Activated T-cell treated with anti-CD3 and anti-CD28 coated beads, Interleukin-2, amount 50 U/mL, for 24 hours (primary cell): ENCODE measurements at places on chromosomes 6 and 20.

- H3K36me3 ChIP-seq = no peaks in the 10 kb centered on the region
- H3K4me3 ChIP-seq = peak overlapping the region; percentile 59
- peaks cover 32% of the 10 kb centered on the region for H3K27me3 ChIP-seq
- peaks cover 13% of the 10 kb centered on the region for H3K4me1 ChIP-seq
Observed at GRCh38 chr6:41428996-41429421, 93.6 kb downstream of the NCR2 start.

GRCh38 chr6:70241031-70241430 lies 61.9 kb downstream of the COL9A1 start:
- no peaks in the 10 kb centered on the region for H3K36me3 ChIP-seq
- no peak overlapping the region for H3K27ac ChIP-seq
- H3K27me3 ChIP-seq = peaks cover 10% of the 10 kb centered on the region
- DNase-seq = no peak

- peak overlapping the region; percentile 13 for H3K27ac ChIP-seq
- DNase-seq = no peak
- no peak overlapping the region for H3K4me3 ChIP-seq
- peaks cover 94% of the 10 kb centered on the region for H3K36me3 ChIP-seq
- no peaks in the 10 kb centered on the region for H3K27me3 ChIP-seq
Observed at GRCh38 chr20:48651271-48651670, 176.5 kb downstream of the PREX1 start.

GRCh38 chr20:37901654-37902503 lies 1.0 kb upstream of the VSTM2L start:
- H3K27ac ChIP-seq = no peak overlapping the region
- H3K4me3 ChIP-seq = no peak overlapping the region
- H3K27me3 ChIP-seq = peaks cover 71% of the 10 kb centered on the region
- H3K36me3 ChIP-seq = no peaks in the 10 kb centered on the region

DNA sequence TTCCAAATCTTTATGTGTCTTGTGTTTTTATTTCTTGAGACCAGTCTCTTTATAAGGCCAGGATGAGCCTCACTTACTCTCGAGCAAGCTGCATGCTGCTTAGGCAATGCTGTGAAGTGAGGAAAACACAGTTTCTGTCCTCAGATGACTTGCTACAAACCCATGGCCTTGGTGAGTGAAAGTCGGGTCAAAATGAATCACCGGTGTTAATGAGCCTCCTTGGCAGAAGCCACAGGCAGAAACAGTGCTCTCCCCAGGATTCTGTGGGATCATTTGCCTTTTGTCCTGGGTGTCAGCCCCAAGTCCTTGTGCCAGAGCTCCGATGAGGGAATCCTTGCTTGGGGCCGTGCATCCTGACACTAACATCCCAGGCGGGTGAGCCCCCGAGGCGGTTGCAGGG lies 482.5 kb downstream of the QKI start:
- no peaks in the 10 kb centered on the region for H3K4me1 ChIP-seq
- peaks cover 3% of the 10 kb centered on the region for H3K27me3 ChIP-seq
- H3K36me3 ChIP-seq = no peaks in the 10 kb centered on the region
- no peak overlapping the region for H3K4me3 ChIP-seq
- no peak overlapping the region for H3K27ac ChIP-seq

DNA sequence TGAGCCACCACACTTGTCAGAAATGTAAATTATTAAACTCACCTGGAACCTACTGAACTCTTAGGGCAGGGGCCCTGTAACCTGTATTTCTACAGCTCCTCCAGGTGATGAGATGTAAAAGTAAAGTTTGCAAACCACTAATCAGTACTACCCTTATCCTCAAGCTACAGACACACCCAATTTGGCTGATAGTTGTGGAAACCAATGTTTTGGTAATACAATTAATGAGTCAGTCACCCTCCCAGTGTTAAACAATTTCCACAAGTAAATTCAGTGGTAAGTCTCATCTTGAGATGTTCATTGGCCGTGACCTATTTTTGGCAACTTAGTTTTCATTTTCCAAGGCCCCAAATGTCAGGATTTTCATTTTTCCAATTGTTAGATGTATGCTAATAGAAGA lies 29.6 kb downstream of the GCNT2 start:
- no peak overlapping the region for H3K4me3 ChIP-seq
- no peaks in the 10 kb centered on the region for H3K36me3 ChIP-seq
- H3K27me3 ChIP-seq = no peaks in the 10 kb centered on the region
- no peak overlapping the region for H3K27ac ChIP-seq
- H3K4me1 ChIP-seq = no peaks in the 10 kb centered on the region

DNA sequence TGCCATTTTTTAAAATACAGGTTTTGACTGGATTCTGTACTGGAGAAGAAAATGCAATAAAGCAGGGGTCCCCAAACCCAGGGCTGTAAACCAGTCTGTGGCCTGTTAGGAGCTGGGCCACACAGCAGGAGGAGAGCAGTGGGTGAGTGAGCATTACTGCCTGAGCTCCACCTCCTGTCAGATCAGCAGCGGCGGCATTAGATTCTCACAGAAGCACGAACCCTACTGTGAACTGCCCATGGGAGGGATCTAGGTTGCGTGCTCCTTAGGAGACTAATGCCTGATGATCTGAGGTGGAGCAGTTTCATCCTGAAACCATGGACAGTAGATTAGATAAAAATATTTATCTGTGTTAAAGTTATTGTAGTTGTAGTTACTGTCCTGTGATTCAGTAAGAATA lies 21.1 kb upstream of the FBXO9 start:
- peaks cover 24% of the 10 kb centered on the region for H3K36me3 ChIP-seq
- peaks cover 18% of the 10 kb centered on the region for H3K4me1 ChIP-seq
- no peak overlapping the region for H3K27ac ChIP-seq

DNA sequence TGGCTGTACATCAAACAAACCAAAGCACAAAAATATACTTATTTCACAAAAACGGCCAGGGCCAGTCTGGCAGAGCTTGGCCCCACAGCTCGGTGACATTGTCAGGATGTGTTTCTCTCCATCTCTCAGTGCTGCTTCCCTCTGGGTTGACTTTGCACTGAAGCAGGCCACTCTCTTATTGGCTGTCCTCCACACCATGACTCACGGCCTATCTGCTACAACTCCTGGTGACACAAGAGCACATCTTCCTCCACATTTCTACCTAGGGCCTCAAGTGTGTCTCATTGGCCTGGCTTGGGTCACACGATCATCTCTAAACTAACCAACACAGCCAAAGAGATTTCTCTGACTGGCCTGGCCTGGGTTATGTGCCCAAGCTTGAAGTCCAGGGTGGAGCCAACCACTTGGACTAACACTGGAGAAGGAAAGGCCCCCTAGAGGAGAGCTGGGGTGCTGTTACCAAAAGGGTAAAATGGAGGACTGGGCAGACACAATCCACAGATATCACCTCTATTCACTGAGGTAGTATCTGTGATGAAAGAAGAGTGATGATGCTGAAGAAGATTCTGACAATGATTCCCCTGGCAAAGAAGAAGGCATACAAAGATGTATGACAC lies 159.8 kb upstream of the TSHZ2 start:
- peaks cover 30% of the 10 kb centered on the region for H3K27me3 ChIP-seq
- H3K4me1 ChIP-seq = no peaks in the 10 kb centered on the region
- no peak for DNase-seq
- no peaks in the 10 kb centered on the region for H3K36me3 ChIP-seq
- H3K27ac ChIP-seq = no peak overlapping the region

- peaks cover 20% of the 10 kb centered on the region for H3K27me3 ChIP-seq
Observed at GRCh38 chr6:41551857-41552256, 5.7 kb downstream of the FOXP4 start.

DNA sequence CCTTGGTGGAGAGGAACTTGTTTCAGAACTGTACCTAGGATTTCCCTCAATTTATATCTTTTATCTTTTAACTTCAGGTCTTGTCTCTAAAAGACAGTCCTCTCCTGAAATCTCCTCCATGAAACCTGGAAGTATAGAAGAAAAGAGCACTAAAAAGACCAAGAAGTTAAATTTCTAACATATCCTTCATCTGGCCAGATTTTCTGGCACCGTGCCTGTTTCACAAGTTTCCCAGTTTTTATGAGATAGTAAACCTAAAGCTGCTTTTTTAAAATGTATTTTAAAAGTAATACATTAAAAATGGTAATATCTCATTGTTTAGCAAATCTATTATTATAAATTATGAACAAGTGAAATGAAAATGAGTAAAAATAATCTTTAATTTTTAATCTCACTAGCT lies 348.3 kb upstream of the RSPO3 start:
- H3K4me1 ChIP-seq = no peaks in the 10 kb centered on the region
- H3K27ac ChIP-seq = no peak overlapping the region
- no peak overlapping the region for H3K4me3 ChIP-seq
- H3K27me3 ChIP-seq = no peaks in the 10 kb centered on the region

DNA sequence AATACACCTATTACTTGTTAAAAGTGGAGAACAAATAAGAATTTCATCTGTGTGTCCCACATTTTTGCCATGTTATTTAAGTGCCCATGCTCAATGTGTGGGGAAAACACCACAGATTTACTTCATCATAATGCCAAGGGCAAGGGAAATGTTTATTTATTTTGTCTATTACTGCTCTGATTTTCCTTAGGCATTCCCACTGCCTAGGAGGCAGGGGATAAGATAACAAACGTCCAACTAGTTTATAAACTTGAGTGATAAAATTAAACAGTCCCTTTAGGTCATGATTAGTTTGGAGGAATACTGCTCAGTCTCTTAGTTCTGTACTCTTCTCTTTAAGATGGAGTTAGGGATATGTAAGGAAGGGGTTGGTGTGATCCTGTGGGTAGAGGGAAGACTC lies 598.4 kb upstream of the MARCKS start:
- H3K4me3 ChIP-seq = no peak overlapping the region
- H3K27ac ChIP-seq = no peak overlapping the region
- DNase-seq = no peak
- H3K27me3 ChIP-seq = no peaks in the 10 kb centered on the region

DNA sequence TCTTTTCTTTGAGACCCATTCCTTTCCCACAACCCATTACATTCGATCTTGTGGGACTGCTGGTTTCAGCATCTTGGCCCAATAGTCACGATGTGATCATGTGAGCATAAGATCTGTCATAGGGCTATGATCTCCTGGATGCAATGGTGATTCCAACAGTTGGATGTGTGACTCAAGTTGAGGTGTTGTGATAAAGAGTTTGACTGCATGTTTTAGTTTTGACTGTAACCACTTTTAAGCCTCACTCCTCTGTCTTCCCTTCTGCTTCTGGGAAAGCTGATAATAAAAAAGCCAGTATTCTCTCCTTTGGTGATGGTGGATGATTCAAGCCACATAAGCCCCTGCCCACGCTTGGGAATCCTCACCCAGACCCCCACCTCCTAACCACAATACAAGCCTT lies 117.0 kb upstream of the ASCC3 start:
- no peak for DNase-seq
- H3K36me3 ChIP-seq = no peaks in the 10 kb centered on the region
- H3K4me1 ChIP-seq = no peaks in the 10 kb centered on the region
- H3K27ac ChIP-seq = no peak overlapping the region
- H3K27me3 ChIP-seq = peaks cover 6% of the 10 kb centered on the region

DNA sequence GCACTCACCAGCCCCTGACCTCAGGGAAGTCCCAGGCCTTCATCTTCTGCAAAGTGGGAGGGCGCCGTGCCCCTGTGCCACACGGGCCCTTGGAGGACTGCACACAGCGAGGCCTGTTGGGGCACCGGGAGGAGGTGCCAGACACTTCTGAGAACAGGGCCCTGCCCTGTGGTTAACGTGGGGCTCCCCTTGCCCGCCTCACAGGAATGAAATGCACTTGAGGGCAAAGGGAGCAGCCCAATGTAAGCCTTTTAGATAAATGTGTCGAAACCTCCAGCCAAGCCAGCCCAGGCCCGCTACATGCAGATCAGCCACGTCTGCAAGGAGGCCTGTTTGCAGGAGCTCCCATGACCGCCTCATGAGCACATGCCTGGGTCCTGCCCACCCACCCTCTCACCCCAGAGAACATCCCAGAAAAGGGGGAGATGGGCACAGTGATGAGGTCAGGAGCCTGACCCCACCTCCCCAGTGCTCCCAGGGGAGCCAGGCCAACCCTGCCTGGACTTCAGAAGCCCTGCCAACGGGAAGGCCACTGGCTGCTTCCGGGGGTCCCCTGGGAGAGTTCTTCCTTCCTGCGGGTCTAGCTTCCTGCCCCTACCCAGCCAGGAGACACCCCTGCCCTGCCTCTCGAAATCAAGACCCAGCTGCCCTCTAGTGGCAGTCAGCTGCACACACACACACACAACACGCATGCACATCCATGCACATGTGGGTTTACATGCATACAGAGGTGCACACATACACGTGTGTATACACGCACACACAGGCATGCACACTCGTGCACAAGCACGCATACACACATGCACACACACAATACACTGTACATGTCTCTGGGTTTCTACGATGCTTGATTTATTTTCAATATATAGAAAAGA lies 178.7 kb downstream of the TAF4 start:
- H3K36me3 ChIP-seq = no peaks in the 10 kb centered on the region
- H3K27ac ChIP-seq = no peak overlapping the region
- H3K4me1 ChIP-seq = peaks cover 2% of the 10 kb centered on the region
- peak; percentile 47 for DNase-seq
- H3K4me3 ChIP-seq = no peak overlapping the region

DNA sequence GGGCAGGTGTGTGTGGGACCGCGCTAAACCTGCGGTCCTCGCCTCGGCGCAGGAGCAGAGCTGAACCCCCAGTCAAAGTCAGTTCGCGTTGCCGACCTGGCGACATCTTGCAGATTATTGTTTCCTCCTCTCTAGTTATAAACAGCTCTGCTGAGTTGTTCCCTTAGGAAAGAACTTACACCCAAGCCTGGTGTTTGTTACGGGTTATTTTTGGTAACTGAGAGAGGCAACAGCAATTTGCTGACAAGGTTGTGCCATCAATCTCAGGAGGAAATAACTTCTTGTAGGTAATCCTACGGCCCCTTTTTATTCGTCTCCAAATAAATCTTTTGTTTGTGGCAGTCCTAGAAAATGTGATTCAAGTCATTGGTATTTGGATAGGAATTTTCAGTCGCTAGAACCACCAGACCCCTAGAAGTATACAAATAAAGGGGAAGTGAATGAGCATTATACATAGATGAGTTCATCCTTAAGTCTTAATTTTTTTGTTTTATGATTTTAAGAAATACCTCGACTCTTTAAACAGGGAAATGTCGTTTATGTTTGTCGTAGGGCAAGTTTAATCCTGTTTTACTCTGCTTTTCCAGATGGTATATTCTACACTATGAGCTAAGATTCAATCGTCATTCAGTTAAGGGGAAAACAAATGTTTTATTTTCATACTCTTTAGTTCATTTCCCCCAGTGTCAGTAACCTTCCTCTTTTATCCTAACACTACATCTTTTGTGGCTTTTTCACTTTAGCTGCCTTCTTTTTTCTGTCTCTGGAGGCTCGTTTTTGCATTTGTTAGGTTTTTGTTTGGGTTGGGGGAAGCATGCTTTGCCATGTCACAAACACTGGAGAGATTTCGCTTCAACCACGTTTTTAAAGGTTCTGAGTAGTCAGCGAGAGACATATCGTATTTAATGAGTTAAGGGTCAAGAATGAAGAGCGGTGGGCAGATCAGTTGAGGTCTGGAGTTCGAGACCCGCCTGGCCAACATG lies 1.2 kb downstream of the PM20D2 start:
- peak overlapping the region; percentile 90 for H3K27ac ChIP-seq
- H3K4me1 ChIP-seq = peaks cover 43% of the 10 kb centered on the region
- H3K27me3 ChIP-seq = no peaks in the 10 kb centered on the region
